ENCODE measurements at places on chromosomes 11 and 22.

DNA sequence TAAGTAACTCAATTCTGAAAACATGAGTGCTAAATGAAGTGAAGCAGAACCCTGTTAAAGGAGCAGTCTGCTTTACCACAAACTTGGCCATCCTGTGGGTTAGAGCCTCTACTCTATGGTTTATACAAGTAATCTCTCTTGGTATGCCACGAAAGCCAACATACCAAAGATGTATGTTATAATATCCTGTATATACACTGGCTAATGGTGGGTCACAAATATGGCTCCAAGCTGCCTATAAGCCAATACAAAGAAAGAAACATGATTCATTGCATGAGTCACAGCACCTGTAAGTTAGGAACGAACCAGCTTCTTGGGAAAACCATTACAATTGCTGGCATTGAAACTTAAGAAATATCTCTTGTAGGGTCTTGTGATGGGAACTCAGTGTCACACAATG, 16.1 kb downstream of the XRRA1 start:
- no peak for DNase-seq

GRCh38 chr11:82867495-82868082, 32.6 kb downstream of the PRCP start:
- peak; percentile 80 for DNase-seq

DNA sequence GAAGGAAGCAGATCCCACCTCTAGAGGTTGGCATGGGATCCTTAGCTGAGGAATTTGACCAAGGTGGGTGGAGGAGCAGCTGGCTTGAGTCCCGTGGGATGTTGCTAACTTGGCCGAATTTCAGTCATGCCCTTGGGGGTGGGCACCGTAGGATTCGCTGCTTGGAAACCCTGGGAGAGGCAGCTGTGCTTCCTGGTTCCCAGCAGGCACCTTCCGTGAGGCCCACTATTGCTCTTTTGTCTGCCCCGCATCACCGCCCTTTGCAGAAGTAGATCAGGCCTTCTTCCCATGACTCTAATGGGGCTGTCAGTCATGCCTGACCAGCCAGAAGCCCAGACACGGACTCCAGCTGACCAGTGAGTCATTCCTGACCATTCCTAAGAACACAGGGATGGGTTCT, 292.3 kb upstream of the SYN3 start:
- no peak for DNase-seq

- DNase-seq: no peak
Measured at GRCh38 chr22:19700790-19701419, 13.4 kb upstream of the SEPTIN5 start.

DNA sequence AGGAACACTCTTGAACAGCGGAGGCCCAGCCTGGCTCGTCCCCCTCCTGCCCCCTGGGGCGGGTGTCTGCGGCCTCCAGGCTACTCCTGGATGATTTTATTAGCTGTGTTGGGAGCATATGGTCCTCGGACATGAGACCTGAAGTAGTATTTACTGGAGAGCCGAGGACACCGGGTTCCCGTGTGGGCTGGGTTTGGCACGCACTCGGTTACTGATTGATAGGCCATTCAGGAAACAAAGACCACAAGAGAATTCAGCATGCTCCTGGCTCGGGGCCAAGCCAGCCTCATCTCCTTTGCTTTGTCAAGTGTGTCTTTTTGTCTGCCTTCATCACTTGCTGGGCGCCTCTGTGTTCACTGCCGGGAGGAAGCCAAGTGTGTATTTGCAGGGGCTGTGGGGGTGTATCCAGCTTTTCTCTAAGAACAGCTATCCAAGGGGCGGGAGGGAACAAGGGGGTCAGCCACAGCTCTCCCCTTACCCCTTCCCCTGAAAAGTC, 9.7 kb downstream of the FXYD2 start:
- peak; percentile 91 for DNase-seq

GRCh38 chr11:27514076-27514475, 7.5 kb upstream of the LIN7C start:
- no peak for DNase-seq

DNA sequence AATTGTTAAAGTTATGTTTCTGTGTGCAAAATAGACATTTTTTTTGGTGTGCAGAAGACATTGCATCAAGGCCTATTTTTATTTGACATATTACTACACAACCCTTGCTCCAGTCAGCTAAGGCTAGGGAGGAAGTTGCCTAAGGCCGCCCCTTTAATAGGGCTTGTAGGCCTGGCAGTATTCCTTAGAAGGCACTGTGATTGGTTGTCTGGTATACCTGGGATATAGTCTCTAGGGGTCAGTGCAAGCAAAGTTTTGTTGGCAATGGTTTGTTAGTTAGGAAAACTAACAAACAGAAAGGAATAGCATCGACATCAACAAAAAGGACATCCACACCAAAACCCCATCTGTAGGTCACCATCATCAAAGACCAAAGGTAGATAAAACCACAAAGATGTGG, 16.9 kb downstream of the CCDC15 start:
- DNase-seq: no peak

- DNase-seq: no peak
Measured at GRCh38 chr11:47340980-47341775, 11.3 kb downstream of the MYBPC3 start.

DNA sequence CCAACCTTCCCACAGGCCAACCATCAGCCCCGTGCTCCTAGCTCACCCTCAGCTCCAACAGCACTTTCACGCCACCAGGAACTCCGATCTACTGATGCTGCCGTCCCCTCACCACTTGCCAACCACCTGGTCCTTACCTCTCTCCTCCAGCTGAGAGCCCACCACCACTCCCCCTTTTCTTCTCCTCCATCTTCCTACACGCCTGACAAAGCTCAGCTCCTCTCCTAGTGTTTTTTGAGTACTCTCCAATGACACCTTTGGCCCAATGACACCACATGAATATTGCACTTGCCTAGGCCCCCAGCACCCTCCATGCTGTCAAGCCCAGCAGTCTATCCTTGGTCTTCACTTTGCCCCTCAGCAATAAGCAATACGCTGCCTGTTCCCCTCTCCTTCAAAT, 30.7 kb downstream of the HIRA start:
- no peak for DNase-seq

GRCh38 chr11:64334764-64335735, 5.0 kb upstream of the CCDC88B start:
- DNase-seq: no peak

DNA sequence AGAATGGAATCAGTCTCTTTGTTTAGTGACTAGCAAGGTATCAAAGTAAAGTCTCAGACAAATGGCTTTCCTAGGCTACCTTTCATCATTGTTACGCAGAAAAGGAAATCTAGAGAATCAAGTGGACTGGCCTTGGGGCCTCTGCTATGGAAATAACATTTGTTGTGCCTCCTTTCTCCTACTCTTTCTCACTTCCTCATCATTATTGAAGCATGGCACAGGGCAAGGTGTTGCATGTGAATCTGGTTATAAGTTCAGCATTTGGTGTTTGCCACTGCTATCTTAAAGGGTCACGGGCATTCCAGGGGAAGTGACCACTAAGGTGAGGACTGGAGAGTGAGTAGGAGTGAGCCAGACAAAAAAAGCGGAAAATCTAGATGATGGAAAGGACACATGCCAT, 54.9 kb downstream of the GLYATL1 start:
- no peak for DNase-seq

GRCh38 chr11:103170865-103171264, 61.6 kb downstream of the DYNC2H1 start:
- DNase-seq: no peak

DNA sequence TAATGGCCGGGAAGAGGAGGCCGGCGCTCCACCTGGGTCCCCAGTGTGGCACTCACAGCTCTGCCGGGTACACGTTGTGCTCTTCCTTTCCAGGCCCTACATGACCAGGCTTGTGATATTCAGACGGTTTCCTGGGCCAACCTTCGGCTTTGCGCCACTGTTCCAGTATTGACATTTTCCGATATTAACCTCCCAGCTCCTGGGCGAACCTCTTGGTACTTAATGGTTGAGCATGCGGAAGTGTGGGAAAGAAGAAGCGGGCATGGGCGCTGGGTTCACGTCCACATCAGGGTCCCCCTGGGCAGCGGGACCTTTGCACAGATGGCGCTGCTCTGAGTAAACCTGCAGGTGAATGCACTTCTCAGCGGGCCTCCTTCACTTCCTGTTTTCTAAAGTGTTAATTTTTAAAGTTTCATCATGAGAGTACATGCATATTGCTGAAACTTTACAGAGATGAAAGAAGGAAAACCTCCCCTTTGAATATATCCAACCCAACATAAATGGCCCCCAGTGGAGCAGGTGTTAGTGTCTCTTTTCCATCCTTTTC, 286.7 kb downstream of the TBC1D22A start:
- DNase-seq: no peak

DNA sequence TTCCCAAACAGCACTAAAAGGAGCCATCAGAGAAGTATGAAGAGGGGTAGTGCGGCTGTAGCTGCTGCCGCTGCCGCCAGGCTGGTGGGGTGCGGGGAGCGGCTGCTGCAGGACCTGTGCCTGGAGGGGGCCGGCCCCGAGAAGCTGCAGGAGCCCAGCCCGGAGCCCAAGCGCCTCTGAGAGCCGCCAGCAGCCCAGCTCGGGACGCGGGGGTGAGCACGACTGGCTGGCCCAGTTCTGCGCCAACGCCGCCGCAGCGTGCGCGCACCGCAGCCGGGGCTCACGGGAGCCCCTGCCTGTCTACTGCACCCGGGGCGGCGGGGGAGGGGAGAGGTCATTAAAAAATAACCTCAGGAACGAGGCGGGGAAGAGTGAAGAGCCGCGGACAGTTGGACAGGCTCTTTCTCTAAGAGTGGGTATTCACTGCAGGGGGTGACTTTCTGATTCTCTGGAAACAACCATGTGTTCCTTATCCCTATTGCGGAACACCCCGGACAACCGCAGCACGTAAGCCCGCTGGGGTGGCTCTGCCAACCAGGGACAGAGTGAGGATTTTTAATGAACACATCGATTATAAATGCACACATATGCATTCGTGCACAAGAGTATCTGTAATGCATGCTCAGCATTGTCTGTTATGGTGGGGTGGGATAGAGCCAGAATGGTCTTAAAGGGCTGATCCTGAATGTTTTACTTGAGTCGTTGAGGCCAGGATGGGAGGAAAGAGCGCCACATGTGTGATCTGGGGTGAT, 453 bp downstream of the GAS2 start:
- DNase-seq: no peak

GRCh38 chr22:28027453-28028448, 108.7 kb upstream of the PITPNB start:
- DNase-seq: no peak

GRCh38 chr11:109132539-109132938, 289.5 kb upstream of the C11orf87 start:
- DNase-seq: peak; percentile 12

GRCh38 chr11:3835751-3836150, 5.0 kb downstream of the RHOG start:
- no peak for DNase-seq

DNA sequence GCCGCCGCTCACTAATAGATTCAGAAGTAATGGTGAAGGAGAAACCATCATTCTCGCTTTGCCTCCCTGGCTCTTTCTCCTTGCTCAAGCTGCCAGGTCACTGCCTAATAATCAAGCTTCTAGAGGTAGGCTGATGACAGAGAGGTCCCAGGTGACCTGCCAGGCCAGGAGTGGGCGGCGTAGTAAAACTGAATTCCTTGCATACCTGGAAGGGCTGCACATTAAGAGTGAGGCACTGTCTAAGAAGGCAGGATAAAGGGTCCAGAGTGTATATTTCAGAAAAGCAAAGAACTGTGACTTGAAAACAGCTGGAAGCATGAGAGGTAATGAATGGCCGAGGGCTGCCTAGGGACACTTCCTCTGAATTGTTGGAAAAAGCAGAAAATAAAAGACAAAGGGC, 4.1 kb downstream of the SYT13 start:
- DNase-seq: no peak

DNA sequence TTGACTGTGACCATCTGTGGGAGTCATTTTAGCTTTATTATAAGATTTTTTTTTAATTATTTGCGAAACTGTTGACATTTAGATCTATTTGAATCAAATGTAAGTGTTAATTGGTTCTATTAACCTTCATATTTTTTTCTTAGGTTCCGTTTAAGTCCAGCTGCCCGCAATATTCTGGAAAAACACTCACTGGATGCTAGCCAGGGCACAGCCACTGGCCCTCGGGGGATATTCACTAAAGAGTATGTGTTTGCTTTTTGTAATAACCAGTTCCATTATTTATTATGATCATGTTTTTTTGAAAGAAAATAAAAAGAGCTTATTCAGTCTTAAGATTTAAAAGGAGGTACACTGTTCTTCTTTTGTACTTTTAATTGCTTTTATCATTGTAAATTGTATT, 43.9 kb downstream of the PDHX start:
- no peak for DNase-seq

- no peak for DNase-seq
Measured at GRCh38 chr11:17734986-17735817, 621 bp downstream of the KCNC1 start.

DNA sequence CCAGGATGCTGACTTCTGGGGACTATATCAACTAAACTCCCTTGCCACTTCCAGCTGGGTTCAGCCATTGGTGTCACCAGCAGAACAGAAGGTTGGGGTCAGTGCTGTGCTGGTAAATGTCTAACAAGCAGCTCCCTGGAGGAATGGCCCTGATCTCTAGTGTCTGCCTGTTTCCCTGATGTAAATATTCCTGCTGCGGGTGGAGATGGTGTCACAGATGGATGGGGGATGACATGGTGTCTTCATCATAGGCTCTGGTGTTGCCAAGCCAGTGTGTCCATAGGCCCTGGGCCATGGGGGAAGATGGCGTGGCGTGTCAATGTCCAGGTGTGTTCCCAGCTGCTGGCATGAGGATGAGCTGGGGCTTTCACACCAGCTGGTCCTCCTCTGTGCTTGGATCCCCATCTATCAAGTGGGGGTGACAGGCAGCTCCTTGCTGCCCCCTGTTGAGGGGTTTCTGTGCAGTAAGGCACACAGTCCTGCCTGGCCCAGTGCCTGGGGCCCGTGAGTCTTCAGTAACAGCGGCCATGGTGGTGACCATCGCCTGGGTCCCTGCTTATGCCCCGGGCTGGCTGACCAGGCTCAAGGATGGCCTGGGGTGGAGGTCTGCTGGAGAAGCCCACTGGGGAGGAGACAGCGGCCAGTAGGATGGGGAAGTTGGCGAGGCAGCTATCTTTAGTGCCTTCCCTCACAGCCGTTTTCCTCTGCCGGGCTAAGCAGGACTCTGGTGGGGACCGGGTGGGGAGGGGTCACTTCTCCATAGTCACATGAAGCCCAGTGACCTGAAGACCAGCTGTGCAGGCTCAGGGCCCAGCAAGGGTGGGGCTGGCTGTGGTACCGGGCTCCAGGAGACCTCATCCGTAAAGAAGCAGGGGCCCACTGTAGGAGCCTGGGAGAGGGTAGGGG, 12.7 kb downstream of the RPL3 start:
- DNase-seq: no peak

DNA sequence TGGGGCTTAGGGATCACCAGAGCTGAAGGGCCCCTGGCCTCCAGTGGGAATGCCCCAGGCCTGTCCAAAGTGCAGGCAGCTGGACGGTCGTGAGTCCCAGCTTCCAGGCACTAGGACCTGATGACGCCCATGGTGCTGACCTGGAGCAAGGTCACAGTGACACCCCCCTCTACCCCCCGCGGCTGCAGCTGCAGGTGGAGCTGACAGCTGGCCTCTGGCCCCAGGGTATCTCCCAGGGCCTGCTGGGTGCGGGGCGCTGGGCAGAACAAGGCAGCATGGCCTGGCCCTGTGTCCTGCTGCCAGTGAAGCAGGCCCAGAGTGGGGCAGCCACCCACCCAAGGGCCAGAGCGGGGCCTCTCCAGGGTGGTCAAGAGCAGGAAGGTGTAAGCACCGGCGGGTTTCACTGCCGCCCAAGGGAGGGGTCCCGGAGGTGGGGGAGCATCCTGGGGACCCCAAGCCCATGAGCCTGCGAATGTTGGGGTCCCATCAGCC, 553 bp upstream of the TCIRG1 start:
- no peak for DNase-seq
